ENCODE measurements at places on chromosomes 6 and 20.

DNA sequence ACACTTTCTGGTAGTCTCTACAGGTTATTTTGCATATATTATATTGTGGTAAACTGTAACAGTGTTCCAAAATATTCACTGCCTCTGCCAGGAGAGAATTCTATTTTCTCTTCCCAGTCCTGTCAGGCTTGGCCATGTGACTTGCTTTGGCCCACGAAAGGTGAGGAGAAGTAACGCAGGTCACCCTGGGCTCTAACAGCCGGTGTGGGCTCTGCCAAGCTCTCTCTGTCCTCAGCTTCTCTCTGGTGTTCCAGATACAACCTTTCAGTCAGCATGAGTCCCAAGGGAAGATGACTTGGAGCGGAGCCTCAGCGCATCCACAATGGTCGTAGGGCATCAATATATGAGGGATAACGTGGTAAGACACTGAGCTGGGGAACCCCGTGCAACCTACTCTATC lies 113.0 kb upstream of the RREB1 start:
- DNase-seq, result no peak

GRCh38 chr6:151413372-151414145 lies 22.2 kb upstream of the ZBTB2 start:
- DNase-seq, result no peak

- DNase-seq, result no peak
Measured at GRCh38 chr20:45944151-45944964, 9.9 kb downstream of the PCIF1 start.

DNA sequence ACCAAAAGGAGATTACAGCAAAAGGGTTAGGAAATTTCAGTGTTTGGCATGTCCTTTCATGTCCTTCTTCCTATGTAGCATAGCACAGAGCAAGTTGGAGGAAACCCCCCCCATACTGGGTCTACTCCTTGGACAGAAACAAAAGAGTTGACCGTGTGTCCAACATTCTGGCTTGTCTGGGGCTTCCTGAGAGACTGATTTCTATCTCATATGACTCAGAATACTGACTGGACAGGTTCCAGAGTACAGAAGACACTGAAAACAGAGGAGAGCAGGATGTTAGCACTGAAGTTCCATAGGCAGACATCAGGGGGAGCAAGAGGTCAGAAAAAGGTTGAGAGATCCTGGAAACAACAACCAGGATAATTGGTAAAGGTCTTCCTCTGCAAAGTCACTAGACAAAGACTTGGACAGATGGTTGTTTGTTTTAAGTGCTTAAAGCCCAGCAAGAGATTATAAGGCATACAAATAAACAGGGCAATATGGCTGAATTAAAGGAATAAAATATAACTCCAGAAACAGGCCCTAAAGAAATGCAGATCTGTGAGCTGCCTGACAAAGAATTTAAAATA lies 48.4 kb downstream of the USP49 start:
- no peak for DNase-seq

Data from C1 segment of cervical spinal cord (tissue), 14 donors.